ENCODE measurements at places on chromosomes 7 and 10. TPM values are rescaled to one million over a fixed set of nuclear protein-coding genes. Genes with fewer than 3 reads are reported as not detected.

The ADAMTS14 gene
- not detected for total RNA-seq

The FOXI2 gene
- total RNA-seq = not detected

DNA sequence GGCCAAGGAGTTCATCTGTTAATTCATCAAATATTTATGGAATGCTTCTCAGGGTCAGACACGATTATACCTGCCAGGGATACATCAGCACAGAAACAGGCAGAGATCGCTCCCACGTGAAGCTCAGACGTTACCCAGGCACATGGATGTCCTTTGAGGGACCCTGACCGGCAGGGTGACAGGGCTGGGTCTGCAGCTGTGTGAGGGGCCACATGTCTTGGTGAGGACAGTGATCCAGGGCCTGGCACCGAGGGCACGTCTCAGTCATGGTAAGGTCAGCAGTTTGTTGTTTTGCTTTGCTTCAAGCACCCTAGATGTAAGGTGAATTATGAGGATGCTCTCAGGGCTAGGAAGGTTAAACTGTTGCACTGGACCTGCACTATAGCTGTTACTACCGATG is 227.9 kb downstream of the WDR37 start:
- H3K27me3 ChIP-seq = no peaks in the 10 kb centered on the region
- no peaks in the 10 kb centered on the region for H3K4me1 ChIP-seq
- no peaks in the 10 kb centered on the region for H3K36me3 ChIP-seq
- no peak overlapping the region for H3K4me3 ChIP-seq
- no peak for DNase-seq
- no peak overlapping the region for H3K27ac ChIP-seq

DNA sequence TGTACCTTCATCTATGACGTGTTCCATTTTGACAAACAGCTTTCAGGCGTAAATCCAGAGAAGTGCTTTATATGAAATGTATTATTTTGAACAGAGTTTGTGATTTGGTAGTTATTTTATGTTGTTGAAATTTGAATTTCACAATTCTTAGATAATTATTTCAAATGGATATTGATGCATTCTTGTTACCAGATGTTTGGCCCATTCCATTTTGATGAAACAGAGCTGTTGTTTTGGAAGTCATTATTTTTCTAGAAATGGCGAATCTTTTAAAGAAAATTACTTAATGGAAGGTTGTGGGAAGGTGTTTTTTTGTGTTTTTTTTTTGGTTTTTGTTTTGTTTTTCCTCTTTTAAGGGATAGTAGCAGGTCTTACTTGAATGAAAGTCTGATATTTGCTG is 2.4 kb downstream of the OTUD1 start:
- peaks cover 49% of the 10 kb centered on the region for H3K4me1 ChIP-seq
- peaks cover 42% of the 10 kb centered on the region for H3K36me3 ChIP-seq
- peak overlapping the region; percentile 91 for H3K27ac ChIP-seq

GRCh38 chr10:88147000-88147798 is 283.8 kb downstream of the PTEN start:
- peaks cover 2% of the 10 kb centered on the region for H3K27me3 ChIP-seq
- peaks cover 3% of the 10 kb centered on the region for H3K36me3 ChIP-seq
- DNase-seq = no peak

GRCh38 chr7:16450366-16450765 is 15.2 kb downstream of the SOSTDC1 start:
- no peaks in the 10 kb centered on the region for H3K27me3 ChIP-seq
- no peaks in the 10 kb centered on the region for H3K36me3 ChIP-seq
- no peak overlapping the region for H3K4me3 ChIP-seq
- H3K27ac ChIP-seq = no peak overlapping the region

DNA sequence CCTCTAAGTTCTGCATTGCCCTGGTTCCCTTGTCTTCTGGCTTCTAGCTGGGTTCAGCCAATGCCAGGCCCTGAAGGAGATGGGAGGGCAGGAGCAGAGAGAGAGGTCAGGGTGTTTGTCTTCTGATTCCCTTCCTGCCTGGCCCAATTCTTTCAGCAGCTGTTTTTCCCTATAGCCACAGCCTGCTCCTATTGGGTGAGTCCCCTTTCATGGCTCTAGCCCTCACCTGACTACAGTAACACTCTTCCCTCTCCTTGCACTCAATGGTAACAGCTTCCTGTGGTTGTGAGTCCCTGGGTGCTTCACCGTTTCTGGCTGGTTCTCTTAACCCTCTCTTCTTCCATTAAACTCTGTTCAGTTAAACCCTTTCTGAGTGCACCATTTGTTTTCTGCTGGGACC is 17.1 kb downstream of the NPFFR1 start:
- no peak for DNase-seq
- H3K36me3 ChIP-seq = no peaks in the 10 kb centered on the region
- peaks cover 3% of the 10 kb centered on the region for H3K27me3 ChIP-seq

- no peak overlapping the region for H3K4me3 ChIP-seq
- DNase-seq = peak; percentile 8
- no peaks in the 10 kb centered on the region for H3K27me3 ChIP-seq
- H3K4me1 ChIP-seq = peaks cover 45% of the 10 kb centered on the region
- peaks cover 5% of the 10 kb centered on the region for H3K36me3 ChIP-seq
These were observed 162.8 kb downstream of the ELMO1 start for GRCh38 chr7:37285706-37286453.
